ENCODE measurements at places on chromosomes 6 and 20. TPM values are rescaled to one million over a fixed set of nuclear protein-coding genes. Genes with fewer than 3 reads are reported as not detected.

TUBB2B gene
- total RNA-seq, result 0.25 TPM

DNA sequence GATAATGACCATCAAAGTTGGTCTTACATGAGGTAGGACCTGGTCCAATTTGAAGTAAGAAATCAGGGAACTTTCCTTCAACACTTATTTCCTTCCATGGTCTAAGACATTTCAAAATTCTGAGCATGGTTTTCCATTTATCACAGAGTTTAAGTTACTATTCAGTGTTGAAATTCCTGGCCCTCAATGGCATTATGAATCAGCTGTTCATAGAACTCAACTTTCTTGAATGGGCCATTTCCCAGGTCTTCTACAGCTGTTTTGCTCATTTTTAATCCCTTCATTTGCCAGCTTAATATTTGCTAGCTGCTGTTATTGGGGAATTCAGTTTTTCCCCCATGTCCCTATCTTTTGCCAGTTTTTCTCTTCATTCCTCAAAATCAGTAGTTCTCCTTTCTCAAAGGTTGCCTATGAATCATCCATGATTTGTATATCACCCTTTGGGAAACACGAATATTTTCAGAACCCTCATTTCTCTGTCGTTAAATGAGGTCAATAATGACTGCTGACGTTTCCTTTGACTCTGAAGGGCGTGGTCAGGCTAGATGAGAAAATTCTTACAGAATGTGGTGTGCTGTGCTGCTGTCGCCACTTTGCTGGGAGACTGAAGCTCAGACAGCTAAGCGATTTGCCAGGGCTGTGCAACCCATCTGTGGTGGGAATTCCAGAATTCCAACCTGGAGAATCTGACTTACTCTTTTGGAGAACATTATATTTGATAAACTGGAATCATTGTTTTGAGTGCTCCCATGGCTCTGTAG is 216.5 kb upstream of the FLRT3 start:
- no peak for DNase-seq

RAB22A gene
- total RNA-seq, result 13.9 TPM

- DNase-seq, result no peak
These were observed 2.7 kb upstream of the SLC35B2 start for GRCh38 chr6:44260011-44260410.

GRCh38 chr20:35006531-35006971 is 50.9 kb downstream of the MYH7B start:
- DNase-seq, result no peak

- DNase-seq, result no peak
These were observed 35.0 kb upstream of the NELFCD start for GRCh38 chr20:58945965-58946631.

QKI gene
- total RNA-seq, result 59.7 TPM

GRCh38 chr6:137133122-137133521 is 40.3 kb downstream of the IL22RA2 start:
- DNase-seq, result no peak

DNA sequence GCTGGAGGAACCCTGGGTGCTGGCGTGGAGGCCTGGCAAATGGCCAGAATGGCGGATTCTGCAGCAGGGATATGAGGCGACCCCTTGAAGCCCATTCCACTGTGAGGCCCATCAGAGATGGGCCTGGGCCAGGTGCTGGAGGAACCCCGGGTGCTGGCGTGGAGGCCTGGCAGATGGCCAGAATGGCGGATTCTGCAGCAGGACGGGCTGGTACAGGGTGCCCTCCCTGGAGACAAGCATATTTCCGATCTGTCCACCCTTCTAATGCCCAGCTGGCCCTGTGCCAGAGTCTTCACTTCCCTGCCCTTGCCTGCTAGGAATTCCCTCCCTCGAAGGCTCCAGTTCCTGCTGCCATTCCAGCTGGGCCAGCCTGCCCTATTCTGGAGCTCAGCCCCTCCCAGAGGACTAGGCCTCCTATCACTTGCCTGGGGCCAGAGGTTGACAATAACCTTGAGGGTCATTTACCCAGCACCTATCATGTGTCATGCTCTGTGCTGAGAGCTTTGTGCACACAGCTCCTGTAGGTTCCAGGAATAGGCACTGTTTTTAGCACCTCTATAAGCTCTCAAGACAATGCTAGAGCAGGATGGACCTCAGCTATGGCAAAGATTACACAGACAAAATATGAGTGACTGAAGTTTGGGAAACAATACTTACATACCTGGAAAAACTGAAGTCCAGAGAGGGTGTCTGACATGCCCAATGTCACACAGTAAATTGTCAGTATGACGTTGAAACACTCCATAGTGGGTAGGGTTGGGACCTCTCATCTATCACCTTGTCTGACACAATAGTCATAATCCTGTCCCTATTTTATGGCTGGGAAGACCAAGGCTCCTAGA is 21.4 kb downstream of the SUN5 start:
- DNase-seq, result no peak

GRCh38 chr6:91055959-91056358 is 469.1 kb upstream of the MAP3K7 start:
- no peak for DNase-seq

GRCh38 chr20:32556312-32557184 is 28.6 kb downstream of the NOL4L start:
- DNase-seq, result no peak

CLPSL1 gene
- total RNA-seq, result not detected

FAM83C gene
- total RNA-seq, result not detected
